ENCODE measurements at places on chromosomes 3 and 15. TPM values are rescaled to one million over a fixed set of nuclear protein-coding genes. Genes with fewer than 3 reads are reported as not detected.

MORC1 gene
- total RNA-seq: not detected

- DNase-seq: no peak
- H3K4me1 ChIP-seq: no peaks in the 10 kb centered on the region
- no peaks in the 10 kb centered on the region for H3K36me3 ChIP-seq
- no peaks in the 10 kb centered on the region for H3K27me3 ChIP-seq
- H3K4me3 ChIP-seq: no peak overlapping the region
Observed at GRCh38 chr3:7209098-7209497, 348.2 kb downstream of the GRM7 start.

- H3K27ac ChIP-seq: no peak overlapping the region
- DNase-seq: no peak
- H3K27me3 ChIP-seq: no peaks in the 10 kb centered on the region
- no peak overlapping the region for H3K4me3 ChIP-seq
- H3K4me1 ChIP-seq: peaks cover 8% of the 10 kb centered on the region
Observed at GRCh38 chr15:41161736-41162135, 45.7 kb upstream of the INO80 start.

DNA sequence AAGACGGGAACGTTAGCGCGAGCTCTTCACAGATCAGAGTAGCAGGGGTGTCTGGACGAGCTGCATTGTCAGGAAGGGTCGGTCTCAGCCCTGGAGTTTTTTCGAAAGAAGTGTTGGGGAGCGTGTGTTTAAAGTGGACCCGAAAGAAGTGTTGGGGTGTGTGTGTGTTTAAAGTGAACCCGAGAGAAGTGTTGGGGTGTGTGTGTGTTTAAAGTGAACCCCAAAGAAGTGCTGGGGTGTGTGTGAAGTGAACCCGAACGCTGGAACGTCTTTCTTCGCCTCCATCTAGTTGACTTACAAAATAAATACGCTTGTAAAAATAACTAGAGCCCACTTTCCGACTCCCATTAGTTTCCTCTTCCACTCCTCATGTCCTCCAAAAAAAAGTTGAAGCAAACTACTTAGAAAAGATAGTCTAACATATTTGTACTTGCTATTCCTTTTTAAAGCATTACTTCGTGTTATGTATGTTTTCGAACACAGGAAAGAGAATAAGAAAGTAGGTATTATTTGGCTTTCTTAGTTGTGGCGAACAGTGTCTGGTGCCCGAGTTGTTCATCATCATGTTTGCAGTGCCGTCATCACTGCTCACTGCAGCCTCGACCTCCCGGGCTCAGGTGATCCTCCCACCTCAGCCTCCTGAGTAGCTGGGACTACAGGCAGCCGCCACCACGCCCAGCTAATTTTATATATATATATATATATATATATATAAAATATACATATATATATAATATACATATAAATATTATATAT lies 1.0 kb downstream of the LRCH3 start:
- H3K27ac ChIP-seq: peak overlapping the region; percentile 92
- H3K36me3 ChIP-seq: peaks cover 1% of the 10 kb centered on the region

CNTN3 gene
- total RNA-seq: not detected
